ENCODE measurements at places on chromosomes 16 and 17. TPM values are rescaled to one million over a fixed set of nuclear protein-coding genes. Genes with fewer than 3 reads are reported as not detected.
A peak's percentile ranks its signal among the peaks of the same experiment; 100 is the strongest.

PCYT2 gene
- total RNA-seq = 24.5 TPM

PRKCB gene
- total RNA-seq = 7.0 TPM

- DNase-seq = peak; percentile 88
Measured at GRCh38 chr17:44345454-44346026, 438 bp downstream of the GRN start.

OR4D2 gene
- total RNA-seq = not detected

- DNase-seq = no peak
Measured at GRCh38 chr16:54437401-54437800, 150.8 kb upstream of the IRX3 start.

GRCh38 chr16:69329369-69330285 lies 761 bp downstream of the PDF start:
- DNase-seq = no peak
